ENCODE measurements at places on chromosomes 7 and 10.

- DNase-seq, result no peak
Measured at GRCh38 chr7:11252705-11253272, 279.1 kb downstream of the PHF14 start.

- no peak for DNase-seq
Measured at GRCh38 chr10:21895932-21896331, 107.6 kb downstream of the DNAJC1 start.

DNA sequence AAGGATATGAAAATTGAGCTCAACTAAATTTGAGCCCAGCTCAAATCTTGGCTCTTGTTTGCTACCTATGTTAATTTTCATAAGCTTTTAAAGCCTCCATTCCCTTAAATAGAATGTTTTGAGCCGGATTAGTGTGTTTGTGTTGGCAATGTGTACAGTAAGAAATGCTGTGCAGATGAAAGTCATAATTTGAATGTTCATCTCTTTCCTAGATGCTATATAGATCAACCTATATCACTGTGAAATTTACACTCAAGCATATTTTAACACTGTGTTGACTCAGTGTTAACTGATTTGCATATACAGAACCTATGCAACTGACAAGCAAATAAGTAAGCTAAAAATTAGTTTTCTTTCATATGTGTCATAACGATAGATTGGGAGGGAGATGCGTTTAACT lies 272.5 kb downstream of the TFEC start:
- DNase-seq, result no peak

DNA sequence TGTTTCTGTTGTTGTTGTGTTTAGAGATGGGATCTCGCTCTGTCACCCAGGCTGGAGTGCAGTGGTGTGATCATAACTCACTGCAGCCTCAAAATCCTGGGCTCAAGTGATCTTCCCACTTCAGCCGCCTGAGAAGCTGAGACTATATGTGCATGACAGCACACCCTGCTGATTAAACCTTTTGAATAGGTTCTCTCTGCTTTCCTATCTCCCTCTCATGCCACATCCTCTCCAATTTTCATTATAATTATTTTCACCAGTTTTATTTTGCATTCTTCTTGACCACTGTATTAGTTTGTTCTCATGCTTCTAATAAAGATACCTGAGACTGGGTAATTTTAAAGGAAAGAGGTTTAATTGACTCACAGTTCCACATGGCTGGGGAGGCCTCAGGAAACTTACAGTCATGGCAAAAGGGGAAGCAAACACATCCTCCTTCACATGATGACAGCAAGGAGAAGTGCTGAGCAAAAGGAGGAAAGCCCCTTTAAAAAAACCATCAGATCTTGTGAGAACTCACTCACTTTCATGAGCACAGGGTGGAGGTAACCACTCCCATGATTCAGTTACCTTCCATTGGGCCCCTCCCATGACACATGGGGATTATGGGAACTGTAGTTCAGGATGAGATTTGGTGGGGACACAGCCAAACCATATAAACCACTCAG lies 12.9 kb downstream of the AGK start:
- no peak for DNase-seq

DNA sequence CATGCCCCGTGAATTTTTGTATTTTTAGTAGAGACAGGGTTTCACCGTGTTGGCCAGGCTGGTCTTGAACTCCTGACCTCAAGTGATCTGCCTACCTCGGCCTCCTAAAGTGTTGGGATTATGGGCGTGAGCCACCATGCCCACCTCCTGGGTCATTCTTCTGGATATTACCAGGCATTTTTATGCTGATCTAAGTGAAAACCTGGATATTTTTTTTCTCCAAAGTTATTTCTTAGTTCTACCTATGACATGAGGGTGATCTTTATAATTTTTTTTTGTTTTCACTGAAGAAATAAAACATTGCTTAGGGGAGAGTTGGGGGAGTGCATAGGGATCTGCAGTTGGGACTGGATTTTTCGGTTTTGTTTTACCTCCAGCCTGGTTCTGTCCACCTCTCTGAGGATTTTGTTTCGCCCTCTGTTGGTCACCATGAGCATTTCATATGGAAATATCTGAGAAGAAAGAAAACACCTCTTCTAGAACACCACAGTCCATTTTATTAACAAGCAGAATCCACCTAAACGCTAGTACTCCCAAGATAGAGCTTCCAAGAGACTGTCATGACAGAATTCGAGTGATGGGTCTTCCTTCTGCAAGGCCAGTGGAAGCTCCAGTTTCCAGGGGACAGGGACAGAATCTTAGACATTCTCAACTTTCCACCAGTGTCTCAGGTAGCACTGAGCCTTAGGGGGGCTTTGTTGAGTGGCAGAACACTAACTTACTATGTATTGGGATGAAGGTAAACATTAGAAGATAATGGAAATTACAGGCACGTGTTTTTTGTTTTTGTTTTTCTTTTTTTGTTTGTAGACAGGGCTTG lies 33.4 kb upstream of the AFAP1L2 start:
- no peak for DNase-seq

DNA sequence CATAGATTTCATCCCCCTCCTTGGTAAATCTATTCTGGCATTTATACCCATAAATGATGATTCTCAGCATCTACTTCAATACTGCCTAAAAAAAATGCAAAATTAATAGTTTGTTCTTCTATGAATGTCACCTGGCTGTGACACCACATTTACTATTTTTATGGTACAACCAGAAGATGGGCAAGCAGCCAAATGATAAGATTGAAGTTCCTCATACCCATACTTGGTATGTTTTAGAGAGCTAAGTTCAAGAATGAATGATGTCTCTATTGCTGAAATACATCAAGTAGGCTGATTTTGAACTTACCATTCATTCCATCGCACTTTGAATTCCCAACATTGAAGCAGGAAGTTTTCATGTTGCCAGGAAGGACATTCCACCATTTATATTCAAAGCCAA lies 134.2 kb downstream of the ELAPOR2 start:
- peak; percentile 8 for DNase-seq

- DNase-seq, result no peak
Measured at GRCh38 chr10:59303018-59303417, 59.3 kb downstream of the FAM13C start.

- DNase-seq, result no peak
Measured at GRCh38 chr10:78980354-78980753, 88.4 kb upstream of the ZMIZ1 start.

- DNase-seq, result no peak
Measured at GRCh38 chr7:66050990-66051448, 24.6 kb upstream of the ASL start.

GRCh38 chr10:61398366-61399129 lies 54.6 kb downstream of the TMEM26 start:
- DNase-seq, result no peak

DNA sequence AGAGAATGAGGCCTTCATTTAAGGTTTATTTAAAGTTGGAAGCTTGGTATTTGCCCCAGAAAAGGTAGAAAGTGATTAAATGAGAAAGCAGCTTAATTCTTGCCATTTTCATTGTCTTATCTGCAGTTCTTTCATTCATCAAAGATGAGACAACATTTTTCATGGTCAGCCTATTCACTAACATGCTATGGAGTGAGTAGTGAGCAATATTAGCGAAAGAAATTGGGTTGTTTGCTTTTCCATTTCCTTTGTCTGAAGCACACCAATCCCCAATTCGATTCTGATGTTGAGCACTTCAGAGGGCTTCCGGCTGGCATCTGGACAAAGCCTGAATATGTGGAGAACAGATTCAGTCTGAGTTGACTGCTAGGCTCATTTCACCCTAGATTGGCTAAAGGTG lies 317.2 kb downstream of the BBS9 start:
- no peak for DNase-seq

DNA sequence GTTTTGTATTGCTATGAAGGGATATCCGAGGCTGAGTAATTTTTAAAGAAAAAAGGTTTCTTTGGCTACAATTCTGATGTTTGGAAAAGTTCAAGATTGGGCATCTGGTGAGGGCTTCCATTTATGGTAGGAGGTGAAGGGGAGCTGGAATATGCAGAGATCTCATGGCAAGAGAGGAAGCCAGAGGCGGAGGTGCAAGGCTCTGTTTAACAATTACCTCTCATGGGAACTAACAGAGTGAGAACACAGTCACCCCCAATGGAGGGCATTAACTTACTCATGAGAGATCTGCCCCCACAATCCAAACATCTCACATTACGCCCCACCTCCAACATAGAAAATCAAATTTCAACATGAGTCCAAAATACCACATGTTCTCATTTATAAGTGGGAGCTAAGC lies 62.0 kb downstream of the AKR1D1 start:
- no peak for DNase-seq

DNA sequence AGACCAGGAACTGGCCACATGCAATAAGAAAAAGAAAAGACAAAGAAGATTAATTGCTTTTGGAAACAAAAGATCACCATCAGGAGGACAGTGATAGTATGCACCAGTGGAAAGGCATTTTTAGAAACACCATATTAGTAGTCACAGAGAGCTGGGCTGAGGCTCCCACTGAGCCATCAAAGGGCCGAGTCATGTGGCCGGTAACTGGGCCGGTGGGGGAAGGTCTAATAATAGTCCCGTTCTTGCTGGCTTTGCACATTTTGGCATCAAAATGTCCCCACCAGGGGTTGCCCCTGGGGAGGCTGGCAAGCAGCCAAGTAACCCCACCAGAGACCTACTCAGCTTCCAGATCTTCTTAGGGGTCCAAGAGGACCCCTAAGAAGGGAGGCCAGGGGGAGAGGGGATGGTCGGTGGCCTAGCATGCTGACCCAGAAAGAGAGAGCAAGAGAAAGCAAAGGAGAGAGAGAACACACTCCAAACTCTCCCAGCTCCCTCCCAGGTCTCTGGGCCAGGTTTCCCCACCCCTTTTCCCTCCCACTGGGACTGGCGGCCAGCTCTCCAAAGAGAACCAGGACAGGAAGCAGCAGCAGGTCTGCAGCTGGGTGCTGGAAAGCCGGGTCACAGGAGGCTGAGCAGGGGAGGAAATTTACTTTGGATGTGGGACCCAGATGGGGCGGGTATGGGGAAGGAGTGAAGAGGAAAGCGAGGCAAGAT lies 70.2 kb upstream of the FGFR2 start:
- DNase-seq, result no peak

DNA sequence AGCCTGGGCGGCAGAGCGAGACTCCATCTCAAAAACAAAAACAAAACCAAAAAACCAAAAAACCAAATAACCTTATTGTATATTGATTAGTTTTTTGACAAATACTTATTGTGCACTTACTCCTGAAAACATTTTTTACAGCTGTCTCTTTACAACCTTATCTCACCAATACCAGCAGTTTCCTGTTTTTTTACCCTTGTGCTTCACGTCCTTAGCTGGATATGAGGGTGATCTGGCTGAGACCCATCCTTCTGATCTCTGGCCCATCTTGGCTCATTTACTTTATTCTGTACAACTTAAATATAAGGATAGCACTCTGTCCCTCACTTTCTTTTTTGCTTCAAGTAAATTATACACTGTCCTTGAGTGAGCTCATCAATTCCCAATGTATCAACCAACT lies 104.6 kb upstream of the DNAJB12 start:
- no peak for DNase-seq

DNA sequence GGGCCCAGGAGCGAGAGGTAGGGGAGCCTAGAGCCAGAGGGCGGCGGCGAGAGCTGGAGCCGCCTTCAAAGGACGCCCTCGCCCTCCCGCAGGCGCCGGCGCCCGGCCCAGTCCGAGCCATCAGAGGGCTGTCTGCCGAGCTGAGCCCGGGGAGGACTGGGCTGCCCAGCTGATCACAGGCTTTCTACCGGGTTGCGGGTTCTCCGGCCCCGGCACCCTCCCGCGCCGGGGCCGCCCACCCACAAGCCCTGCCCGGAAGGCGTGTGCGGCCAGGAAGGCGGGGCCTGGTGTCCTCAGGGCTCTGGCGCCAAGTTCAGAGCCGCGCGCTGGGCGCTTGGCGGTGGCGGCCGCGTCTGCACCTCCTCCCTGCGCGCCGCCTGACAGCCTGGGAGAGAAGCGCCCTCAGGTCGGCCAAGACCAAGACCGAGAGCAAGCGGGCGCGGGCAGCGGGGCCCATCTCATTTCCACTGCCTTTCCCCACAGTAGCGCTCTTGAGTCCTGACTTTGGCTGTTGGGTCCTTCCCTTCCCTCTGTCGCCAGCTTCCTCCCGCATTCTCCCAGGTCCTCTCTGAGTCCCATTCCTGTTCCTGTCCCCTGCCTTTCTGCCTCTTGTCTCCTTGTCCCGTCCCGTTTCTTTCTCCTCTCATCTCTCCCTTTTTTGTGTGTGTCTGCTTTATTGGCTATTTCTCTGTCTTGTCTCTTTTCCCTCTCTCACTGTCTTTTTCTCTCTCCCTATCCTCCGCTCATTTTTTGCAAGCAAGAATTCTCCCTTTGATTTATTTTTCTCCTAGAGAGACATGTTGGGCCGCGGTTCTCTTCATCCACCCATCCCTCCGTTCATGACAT lies 60.6 kb upstream of the MSMB start:
- no peak for DNase-seq

DNA sequence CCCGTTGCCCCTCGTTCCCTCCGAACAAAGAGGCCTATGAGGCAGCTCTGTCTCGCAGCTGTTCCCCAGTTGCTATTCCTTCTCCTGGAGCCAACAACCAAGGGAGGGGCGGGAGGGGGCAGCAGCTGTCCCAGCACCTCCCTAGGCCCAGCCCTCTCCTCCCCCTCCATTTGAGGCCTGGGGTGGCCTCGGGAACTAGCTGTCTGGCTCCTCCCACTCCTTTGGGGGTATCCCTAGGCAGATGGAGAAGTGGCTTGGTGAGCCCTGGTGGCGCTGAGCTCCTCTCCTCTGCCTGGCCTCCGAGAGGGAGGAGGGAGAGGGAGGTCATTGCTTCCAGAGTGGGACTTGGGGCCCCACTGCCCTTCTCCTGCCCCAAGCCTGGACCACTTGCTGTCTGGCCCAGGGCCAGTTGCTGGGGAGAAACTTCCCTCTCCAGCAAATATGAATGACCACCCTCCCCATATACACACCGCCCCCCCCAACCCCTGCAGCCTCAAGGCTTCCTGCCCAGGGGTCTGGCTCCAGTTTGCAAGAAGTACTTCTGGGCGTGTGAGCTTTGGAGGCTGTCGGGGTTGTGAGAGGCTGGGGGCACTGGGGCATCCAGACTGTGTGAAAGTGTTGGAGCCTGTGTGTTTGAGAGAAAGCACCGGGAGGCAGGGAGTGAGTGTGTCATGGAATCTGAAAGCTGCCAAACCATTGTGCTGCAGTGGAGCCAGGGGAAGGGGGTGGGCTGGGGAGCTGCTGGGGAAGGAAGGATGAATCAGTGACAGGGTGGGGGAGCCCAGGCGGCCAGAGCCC lies 3.1 kb downstream of the FLNC start:
- no peak for DNase-seq

DNA sequence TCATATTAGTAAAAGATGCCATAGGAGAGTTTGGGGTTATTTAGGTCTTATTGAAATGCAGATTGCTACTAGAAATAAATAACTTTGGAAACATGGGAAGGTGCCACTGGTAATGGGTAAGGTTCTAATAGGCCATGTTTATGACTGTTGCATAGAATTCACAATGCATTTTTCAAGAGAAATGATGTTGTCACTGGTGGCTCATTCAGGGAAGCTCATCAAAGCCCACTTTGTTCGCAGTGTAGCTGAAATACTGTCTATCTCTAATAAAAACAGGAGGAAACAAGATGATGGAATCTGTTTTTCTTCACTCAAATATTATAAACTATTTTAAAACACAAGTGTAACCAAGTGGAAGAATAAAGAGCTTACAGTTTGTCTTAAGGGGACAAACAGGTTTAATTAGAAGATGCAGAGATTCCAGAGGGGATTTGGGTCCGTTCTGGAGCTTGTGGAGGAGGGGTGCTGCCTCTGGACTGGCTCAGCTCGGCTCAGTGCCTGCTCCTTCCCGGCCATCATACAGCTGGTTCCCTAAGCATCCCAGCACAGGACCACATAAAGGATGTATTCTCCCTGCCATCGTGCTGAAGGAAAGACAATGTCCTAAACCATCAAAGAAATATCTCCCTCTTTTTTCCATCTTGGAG lies 20.4 kb downstream of the OPALIN start:
- no peak for DNase-seq

GRCh38 chr7:112779667-112780066 lies 10.5 kb downstream of the TMEM168 start:
- DNase-seq, result no peak
